Effector CD4-positive, alpha-beta T cell (primary cell): ENCODE measurements at places on chromosomes 1 and 21.

DNA sequence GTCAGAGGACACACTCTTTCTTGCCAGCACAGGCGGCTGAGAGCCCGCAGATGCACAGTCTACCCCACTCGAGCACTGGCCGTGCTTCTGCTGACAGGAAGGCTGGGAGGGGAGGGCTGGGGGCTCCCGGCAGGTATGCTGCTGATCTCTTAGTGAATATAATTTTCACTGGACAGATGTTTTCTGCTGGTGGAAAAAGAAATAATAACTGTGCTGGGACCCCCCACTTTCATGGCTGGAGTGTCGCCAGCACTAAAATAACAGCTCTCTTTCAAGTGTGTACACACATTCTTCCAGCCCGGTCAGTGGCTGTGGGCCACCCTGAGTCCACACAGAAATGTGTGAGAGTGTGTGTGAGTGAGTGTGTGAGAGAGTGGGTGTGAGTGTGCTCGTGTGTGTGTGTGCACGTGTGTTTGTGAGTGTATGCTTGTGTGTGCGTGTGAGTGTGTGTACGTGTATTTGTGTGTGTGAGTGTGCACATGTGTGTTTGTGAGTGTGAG lies 167.7 kb upstream of the USP24 start:
- DNase-seq: no peak

- no peak for DNase-seq
Measured at GRCh38 chr1:9849691-9850441, 26.1 kb upstream of the CLSTN1 start.

DNA sequence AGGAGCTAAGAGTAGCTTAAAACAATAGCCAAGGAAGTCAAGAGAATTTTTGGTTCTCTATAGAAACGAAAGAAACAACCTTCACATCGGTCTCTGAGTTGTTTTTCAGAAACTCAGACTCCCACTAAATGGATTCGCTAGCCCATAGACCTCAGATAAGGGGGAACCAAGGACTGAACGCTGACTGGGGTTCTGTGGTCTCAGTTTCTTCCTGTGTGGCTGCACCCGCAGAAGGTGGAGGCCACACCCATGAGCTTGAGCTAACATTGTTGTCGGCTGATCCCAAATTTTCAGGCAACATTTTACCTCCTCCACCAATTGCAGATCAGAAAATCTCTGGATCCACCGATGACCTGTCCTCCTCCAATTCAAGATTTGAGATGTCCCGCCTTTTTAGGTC lies 456.1 kb downstream of the AJAP1 start:
- DNase-seq: no peak

DNA sequence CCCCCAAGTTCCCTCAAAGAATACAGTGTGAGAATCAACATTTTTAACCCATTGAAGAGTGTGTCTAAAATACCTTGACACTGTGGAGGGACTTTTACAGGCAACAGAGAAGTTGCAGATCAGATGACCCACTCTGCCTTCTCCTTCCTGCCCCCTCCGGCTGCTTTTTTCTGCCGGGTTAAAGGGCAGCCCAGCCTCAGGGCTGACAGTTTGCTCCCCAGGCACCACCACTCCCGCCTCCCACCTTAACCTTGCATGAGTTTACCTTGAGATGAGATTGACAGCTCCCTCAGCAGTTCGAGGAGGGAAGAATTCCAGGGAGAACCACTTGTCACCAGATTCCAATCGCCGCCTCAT lies 3.2 kb downstream of the MTHFR start:
- DNase-seq: no peak

- no peak for DNase-seq
Measured at GRCh38 chr1:168097921-168098528, 38.7 kb downstream of the GPR161 start.

DNA sequence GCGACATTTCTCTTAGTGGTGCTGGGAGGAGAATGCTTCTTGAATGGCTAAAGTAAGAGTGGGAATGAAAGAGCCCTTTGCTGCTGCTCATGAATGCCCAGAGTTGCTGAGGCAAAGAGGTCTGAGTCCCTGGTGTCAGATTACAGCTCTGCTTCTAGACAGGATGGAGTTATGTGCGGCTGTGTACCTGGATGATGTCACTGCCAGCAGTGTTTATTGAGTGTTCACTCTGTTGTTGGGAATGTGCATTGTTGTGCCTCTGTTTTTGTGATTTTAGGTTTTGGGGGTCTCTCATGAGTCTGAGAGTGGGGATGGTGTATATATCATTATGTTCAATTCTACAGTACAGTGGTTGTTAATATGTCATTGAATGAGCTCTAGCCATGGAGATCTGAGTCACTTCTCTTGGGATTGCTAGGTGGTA lies 2.7 kb downstream of the CDC14A start:
- DNase-seq: no peak

DNA sequence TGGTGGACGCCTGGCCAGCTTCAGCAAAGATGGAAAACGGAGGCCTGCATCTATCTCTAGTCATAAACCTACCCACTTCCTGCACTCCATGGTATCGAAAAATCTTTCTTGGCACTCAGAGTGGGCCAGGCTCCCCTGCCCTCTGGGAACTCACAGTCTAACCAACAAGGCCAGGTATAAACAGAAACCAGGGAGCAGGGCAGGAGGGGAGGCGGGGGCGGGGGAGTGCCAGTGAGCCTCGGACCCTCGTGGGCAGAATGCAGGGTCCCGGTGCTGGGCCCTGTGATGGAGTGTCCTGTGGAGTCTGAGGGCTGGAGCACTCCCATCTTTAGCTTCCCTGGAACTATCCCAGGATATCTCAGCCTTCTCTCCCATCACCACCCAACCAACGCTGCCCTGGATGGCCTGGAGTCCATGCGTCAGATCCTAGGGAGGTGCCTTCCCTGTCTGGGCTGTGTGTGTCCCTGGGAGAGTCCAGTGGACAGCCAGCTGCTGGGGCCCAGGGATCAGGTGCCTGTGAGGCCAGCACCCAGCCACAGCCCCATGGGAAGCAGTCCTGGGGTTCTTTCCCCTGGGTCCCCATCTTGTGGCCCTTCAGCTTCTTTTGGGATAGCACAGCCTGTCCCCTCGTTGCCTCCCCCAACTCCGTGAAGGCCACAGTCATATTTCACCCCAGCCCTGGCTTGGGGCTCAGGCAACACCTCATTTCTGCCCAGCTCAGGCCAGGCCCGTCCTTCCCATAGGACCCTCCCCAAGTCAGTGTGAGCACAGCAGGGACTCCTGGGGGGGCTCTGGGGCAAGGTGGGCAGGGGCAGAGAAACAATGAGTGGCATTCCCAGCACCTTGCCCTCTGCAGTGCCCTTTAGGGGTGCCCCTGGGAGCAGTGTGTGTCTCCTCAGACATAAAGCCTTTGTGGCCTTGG lies 1.1 kb upstream of the EPS8L3 start:
- no peak for DNase-seq

- DNase-seq: peak; percentile 55
Measured at GRCh38 chr1:11337580-11338073, 64.6 kb downstream of the UBIAD1 start.

DNA sequence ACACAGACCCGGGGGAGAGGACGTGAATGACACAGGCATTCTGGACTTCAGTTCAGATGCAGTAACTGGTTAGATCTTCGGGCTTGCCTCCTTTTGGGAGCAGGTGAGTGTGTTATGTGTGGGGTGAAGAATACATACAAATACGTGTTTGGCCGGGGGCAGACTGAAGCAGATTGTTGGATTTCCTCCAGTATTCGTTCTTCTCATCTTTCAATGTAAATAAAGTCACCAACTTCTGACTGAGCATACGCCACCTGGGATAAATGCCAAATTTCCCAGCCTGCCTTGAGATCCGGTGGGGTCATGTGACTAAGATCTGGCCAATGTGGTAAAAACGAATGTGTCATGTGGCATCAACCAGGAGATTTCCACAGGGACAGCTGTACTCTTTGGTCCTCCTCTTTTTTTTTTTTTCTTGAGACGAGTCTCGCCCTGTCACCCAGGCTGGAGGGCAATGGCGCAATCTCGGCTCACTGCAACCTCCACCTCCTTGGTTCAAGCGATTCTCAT lies 189.8 kb downstream of the RGS7 start:
- DNase-seq: no peak

DNA sequence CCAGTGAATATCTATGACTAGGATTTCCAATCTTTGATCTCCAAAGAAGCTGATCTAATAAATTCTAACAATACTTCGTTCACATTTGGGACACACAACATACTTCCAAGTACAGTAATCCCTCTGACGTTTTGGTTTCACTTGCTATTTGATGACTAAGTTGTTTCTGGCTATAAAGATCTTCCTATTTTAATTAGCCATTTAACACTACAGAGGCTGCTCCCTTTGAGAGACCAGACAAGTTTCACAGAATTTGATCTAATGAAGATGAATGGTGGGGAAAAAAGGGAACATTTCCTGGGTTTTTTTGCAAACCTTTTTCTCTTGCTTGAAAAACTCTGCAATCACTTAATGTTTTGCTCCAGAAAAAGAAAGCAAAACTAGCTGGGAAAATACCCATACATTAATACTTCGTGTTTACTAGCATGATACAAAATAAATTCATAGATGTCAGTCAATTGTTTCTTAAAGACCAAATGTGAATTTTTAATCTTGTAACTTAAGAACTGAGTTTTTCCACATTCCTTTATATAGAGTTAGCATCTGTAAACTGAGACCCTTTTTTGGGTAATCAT lies 28.0 kb upstream of the GLIS1 start:
- no peak for DNase-seq

- DNase-seq: no peak
Measured at GRCh38 chr1:9233241-9233941, 1.2 kb upstream of the H6PD start.

- no peak for DNase-seq
Measured at GRCh38 chr1:8022395-8023286, 3.5 kb downstream of the ERRFI1 start.

DNA sequence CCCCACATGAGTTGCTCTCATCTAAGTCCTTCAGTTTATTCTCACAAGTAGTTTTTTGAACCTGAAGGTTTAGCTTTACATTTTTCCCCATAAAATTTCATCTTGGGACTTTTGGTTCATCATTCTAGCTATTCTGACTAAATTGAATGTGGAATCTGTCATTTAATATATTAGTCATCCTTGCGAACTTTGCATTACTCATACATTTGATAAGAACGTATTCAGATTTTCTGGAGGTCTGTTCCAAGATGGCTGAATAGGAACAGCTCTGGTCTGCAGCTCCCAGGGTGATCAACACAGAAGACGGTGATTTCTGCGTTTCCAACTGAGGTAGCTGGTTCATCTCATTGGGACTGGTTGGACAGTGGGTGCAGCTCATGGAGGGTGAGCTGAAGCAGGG lies 59.8 kb upstream of the CSF1 start:
- DNase-seq: no peak

DNA sequence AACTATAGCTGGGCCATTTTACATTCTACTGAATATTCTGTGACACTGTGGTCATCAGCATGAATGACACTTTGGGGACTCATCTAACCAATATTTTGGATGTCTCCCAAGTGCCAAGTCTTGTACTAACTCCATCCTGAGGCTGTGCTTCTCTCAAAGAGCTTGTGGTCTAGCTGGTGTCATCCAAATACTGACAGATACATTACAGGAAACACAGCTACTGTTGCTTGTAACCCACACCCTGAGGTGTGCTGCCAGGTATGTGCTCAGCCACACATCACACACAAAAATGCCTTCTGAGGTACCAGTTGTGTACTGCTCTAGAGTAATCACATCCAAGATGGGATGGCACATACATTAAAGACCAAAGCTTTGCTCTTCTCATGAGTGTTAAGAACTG lies 81.6 kb downstream of the ST6GALNAC5 start:
- DNase-seq: no peak
